Kasumi-1 (cell line): ENCODE measurements at places on chromosomes 12 and 14.

- DNase-seq: peak; percentile 52
These were observed 127.4 kb downstream of the KTN1 start for GRCh38 chr14:55707365-55707804.

DNA sequence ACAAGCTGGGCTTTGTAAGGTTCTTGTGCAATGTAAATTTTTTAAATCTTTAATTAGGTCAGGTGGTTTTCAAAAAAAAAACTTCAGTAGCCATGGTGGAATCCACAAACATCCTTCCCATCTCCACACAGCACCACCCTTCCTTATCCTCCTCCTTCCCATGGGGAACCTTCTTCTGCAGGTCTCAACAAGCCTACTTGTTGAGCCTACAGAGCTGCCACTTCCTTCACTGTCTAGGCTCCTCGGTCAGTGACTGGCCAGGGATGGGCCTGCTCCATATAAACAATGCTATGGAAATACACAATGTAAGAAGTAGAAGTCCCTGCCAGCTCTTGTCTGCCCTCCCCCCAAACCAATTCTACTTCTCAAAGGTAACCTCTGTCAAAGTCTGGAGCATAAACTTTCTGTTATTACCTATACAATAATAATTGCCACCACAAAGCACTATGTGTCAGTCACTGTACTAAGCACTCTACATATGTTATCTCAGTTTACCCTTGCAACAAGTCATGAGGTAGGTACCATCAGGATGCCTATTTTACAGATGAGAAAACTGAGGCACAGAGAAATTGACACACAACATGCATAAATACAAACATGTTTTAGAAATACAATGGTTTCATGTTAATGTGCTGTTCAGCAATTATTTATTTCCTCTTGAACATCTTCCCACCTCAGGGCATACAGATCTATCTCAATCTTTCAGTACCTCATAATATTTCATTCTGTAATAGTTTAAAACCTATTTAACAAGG is 17.4 kb downstream of the LIMA1 start:
- DNase-seq: no peak

DNA sequence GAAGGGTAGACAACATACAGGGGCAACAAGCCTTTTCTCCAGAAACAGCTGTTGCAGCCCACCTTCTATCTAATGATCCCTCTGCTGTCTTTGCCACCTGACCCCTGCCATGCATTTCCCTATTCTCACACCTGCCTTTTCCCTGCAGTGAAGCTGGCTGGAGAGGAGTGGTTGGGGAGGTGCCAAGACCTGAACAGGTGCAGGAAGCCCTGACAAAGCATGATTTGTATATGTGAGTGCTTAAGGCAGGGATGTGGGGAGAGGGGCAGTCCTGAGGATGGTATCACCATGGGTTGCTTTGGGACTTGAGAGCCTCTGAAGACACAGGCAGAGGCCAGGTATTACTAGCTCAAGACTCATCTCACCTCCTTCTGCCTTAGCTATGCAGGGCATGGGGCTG is 2.9 kb upstream of the PFDN5 start:
- no peak for DNase-seq

DNA sequence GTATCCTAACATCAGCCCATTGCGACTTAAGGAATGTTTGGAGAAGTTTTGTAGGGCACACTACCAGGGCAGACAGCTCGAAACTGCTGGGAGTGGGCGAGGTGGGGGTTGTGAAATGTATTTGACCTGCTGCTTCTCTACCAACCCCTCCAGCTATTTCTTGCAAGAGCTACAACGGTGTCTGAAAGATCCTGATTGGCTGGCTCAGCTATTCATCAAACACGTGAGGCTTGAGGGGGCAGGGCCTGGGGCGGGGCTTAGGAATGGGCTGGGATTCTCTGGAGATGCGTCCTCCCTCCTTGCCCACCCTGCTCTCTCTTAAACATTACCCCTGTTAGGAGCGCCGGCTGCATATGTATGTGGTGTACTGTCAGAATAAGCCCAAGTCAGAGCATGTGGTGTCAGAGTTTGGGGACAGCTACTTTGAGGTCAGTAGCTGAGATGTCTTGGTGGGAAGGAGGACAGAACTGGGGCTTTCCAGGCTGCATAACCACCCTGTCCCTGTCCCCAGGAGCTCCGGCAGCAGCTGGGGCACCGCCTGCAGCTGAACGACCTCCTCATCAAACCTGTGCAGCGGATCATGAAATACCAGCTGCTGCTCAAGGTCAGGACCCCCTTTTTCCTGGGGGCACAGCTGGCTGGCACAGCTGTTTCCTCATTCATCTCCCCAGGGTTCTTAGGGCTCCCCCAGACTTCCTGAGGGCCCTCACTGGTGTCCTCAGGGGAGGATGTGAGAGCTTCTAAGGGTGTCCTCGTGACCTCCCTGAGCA is 3.1 kb downstream of the ARHGEF25 start:
- no peak for DNase-seq

DNA sequence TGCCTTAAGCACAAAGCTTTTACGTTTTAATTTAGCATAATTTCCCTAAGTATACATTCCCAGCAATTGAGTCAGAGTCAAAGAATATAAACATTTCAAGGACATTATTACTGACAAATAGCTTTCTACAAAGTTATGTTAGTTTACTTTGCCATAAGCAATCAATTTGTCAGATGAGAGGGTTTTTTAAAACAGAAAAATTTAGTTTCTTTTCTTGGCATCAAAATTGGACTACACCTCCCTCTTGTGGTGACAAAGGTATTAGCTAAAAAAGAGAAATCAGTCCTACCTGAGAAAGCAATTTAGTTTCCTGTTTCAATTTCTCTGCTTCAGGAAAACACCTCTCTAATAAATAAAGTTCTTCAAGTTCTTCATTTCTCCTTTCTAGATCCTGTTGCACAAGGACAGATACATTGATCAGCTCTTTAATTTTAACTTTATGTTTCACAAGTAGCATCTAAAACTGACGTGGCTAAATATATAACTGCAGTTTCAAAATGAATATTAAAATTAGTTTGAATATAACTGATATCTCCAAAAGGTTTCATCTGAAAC is 39.9 kb downstream of the DNAI7 start:
- DNase-seq: peak; percentile 66

- no peak for DNase-seq
These were observed 89.0 kb downstream of the AKAP6 start for GRCh38 chr14:32417956-32418552.

DNA sequence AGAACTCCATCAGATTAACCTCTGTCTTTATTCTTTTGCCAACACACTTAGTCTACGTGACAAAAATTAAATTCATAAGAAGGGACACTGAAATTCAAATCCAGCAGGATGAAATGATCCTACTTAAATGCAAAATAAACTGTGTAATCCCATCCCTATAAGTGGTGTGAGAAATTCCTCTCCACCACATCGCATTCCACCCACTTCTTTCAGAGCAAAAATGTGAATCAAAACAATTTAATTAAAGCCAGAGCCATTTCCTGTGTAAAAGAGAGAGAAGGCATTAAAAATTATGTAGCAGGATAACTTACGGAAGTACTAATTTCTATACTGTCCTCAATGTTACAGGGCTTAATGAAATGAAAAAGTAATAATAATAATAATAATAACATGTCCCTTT is 844.3 kb downstream of the GALC start:
- DNase-seq: no peak

GRCh38 chr14:100645196-100645981 is 58.2 kb upstream of the BEGAIN start:
- peak; percentile 91 for DNase-seq

- DNase-seq: peak; percentile 15
These were observed 3.3 kb downstream of the BHLHE41 start for GRCh38 chr12:26121323-26122060.

DNA sequence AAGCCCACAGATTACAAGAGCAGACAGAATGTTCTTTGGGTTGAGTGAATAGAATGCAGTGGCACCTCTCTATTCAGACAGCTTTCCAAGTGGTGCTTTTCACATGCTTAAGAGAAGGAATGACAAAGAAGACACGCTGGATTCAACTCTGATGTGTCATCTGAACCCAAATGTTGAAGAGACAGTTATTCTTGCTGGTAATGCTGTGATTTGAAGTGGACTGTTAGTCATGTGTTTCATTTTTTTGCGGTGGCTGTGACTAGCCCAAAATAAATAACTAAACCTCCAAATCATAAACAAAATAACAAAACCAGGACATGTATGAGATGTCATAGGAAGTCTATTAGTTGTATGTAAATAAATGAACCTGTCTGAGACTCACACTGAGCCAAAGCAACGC is 391.8 kb upstream of the PRICKLE1 start:
- DNase-seq: no peak

GRCh38 chr12:50086148-50086547 is 1.0 kb downstream of the SMARCD1 start:
- DNase-seq: no peak

DNA sequence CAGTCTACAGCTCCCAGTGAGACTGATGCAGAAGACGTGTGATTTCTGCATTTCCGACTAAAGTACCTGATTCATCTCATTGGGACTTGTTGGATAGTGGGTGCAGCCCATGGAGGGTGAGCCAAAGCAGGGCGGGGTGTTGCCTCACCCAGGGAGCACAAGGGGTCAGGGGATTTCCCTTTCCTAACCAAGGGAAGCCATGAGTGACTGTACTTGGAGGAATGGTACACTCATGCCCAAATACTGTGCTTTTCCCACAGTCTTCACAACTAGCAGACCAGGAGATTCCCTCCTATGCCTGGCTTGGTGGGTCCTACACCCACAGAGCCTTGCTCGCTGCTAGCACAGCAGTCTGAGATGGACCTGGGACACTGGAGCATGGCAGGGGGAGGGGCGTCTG is 21.0 kb upstream of the ABCC9 start:
- no peak for DNase-seq

- no peak for DNase-seq
These were observed 126.4 kb downstream of the BRMS1L start for GRCh38 chr14:35952584-35952983.

DNA sequence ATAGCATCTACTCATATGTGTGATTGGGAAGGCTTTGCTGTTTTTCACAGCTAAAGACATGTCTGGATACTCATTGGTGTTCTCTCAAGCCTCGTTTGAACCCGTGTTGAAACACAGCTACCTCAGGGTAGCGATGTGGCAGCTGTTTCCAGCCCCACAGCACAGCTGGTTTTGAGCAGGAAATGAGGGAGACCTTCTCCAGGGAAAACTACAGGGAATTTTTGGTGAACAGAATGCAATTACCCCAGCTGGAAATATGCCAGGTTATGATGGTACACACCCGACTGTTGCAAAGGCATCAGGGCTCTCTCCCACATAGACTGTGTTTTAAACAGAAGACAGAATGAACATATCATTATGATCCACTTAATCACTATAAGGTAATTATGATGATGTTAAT is 828.9 kb downstream of the VRK1 start:
- DNase-seq: no peak

- DNase-seq: peak; percentile 54
These were observed 227.7 kb upstream of the NPAS3 start for GRCh38 chr14:32710731-32711680.

GRCh38 chr14:85824526-85824925 is 294.6 kb downstream of the FLRT2 start:
- DNase-seq: no peak
